ENCODE measurements at places on chromosomes 12 and 14. TPM values are rescaled to one million over a fixed set of nuclear protein-coding genes. Genes with fewer than 3 reads are reported as not detected.

DNA sequence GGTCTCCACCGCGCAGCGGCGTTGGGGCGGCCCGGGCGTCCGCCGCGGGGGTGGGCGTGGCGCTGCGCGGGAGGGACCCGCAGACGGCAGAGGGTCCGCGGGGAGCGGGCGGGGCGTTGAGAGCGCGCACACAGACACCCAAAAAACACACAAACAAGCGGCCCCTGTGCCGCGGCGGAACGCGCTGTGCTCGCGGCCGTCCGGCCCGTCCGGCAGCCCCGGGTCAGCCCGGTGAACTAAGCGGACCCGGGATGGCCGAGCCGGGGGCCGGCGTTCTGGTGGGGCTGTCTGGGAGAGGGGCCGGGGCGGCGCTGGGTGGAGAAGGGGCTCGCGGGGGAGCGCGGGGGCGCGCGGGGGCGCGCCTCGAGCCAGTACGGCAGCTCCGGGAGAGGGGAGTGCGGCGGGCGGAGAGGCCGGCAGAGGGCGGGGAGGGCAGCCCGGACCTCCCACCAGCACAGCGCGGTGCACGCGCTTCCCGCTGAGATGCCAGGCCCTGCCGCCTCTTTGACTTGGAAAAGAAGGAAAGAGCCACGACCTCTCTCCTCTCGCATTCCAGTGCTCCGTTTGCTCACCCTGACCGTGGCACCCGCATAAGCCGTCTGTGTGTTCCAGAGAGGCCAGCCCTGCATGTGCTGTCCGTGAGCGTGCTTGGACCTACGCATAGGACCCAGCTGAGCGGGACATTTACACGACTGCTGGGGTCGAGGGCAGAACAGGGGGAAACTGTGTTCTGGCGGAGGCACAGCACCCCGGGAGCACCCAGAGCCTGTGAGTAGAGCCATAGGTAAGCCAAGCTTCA, 10.3 kb downstream of the SLC6A12 start:
- no peak for DNase-seq

DNA sequence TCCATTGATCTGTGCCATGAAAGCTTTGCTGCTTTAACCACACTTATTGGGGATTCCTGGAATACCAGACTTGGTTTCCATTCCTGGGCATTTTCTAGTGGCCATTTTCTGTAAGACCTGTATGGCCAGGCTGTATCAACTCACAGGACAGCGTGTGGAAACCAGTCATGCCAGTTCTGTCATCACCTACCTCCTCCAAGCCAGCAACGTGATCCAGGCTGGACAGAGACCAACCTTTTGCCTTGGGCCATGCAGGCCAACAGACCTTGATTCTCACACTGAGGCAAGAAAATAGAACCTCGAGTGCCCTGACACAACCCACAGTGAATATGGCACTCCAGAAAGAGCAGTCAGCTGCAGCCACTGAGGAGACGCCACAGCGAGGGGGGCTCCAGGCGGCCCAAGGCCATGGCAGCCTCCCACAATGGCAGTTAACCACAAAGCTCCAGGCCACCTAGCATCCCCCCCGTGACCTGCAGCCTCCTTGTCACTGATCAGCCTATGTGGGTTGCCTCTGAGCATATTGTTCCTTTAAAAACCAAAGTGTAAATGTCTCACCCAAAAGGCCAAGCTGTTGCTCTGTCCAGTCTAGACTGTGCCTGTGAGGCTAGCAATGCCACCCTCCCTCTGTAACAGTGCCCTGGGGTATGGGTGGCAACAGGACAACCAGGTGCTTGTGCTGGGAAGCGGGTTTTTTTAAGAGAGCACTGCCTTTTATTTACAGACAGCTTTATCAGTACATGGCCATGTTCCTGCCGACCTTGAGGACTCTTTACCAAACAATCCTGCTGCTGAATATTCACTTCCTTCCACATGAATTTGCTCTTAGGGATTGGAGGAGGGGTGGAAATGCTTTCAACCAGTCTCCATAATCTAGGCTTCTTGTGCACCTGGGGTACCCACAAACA, 168.7 kb upstream of the HIF1A start:
- DNase-seq: no peak

DNA sequence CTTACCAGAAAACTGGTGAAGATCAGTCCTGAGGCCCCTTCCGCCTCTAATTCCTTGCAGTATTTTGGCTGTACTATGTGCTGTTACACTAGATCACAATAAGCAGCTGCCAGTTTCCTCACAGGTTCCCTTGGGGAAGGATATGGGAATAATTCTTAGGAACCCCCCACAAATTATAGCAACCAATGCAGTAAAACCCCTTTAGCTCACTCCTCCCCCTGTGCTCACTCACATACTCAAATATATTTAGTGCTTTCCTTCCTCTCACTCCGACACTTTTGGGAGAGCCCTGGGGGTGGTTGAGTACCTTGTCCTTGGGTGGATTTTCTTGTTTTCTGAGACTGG, 162.7 kb downstream of the ETV6 start:
- DNase-seq: no peak

- no peak for DNase-seq
Measured at GRCh38 chr12:29160230-29160629, 11.2 kb downstream of the FAR2 start.

- DNase-seq: no peak
Measured at GRCh38 chr12:68439368-68440045, 107.3 kb upstream of the MDM1 start.

DNA sequence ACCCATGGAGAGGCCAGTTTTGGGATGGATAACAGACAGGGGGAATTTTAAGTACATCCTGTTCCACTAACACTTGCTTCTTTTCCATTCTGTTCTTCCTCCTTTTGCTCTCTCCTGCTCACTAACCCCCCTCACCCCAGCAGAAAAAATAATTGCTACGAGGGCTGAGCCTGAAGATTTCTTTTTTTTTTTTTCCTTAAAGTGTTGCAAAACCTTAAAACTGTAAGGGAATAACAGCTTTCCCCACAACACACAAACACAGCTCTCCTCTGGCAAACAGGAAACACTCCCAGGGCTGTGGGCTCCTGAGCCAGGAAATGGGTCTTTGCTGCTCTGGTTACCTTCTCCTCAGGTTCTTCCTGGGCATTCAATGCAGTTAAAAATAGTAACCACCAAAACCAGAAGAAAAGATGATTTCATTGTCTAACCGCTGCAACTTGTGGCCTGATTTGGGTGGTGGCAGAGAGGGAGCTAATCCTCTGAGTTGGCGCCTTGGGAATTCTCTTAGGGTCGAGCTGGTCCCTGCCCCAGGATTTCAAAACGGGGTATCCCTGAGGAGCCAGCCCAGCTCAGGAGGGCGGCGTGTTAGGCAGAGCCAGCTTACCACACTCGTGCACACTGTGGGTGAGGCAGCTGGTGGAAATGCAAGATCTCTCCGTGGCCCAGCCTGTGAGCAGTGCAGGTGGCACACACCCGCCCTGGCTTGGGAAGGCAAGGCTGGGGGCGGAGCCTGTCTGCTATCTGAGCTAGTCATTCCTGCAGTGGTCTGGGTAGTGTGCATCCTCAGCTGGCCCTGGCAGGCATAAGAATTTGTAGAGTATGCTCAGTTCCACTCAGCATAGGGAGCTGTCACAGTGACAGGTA, 17.1 kb upstream of the EMP1 start:
- DNase-seq: no peak

- DNase-seq: no peak
Measured at GRCh38 chr14:76729953-76730505, 31.2 kb upstream of the VASH1 start.

GRCh38 chr14:76829650-76830421, 3.6 kb downstream of the LRRC74A start:
- DNase-seq: no peak

DNA sequence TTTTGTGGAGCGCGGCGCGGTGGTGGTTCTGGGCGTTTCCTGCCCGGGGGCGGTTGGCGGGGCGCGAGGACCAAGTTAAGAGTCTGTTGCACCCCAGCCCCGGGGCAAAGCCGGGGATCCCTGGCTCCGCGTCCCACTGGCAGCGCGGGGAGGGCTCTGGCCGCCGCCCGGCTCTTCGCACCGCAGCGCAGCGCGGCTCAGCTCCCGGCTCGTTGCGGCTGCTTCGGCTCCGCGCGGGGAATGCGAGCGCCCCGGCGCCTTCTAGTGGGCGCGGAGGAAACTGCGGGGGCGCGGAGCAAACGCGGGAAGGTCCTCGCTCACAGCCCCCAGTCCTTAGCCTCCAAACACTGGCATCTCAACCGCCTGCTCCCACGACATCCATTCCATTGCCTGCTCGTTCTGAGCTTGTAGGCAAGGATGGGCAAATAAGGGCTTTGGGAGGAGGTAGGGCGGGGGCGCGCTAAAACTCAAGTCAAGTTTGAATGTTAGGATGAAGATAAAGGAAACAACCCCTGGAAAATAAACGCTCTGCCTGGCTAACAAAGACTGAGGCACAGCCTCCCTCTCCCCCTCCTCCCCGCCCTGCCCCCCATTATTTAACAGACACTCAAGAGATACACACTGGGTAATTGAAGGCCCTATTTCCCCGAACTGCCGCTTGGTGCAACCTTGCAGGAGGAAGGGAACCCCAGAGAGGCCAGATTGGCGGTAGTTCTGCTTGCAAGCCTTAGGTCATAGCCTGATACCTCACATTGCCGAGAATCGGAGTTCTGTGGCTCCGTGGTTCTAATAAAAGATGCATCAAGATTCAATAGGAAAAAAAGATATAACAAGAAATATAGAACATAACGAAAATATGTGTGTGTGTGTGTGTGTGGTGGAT, at the start of gene B4GALNT1:
Gene B4GALNT1 (minus strand): TSS at position 244 of the 883 bp plus-strand sequence. CDS start 1,069 bp downstream, outside the sequence.
- no peak for DNase-seq

- no peak for DNase-seq
Measured at GRCh38 chr14:56122301-56122700, 4.1 kb downstream of the PELI2 start.

- no peak for DNase-seq
Measured at GRCh38 chr12:89649820-89650219, 58.8 kb downstream of the ATP2B1 start.

DNA sequence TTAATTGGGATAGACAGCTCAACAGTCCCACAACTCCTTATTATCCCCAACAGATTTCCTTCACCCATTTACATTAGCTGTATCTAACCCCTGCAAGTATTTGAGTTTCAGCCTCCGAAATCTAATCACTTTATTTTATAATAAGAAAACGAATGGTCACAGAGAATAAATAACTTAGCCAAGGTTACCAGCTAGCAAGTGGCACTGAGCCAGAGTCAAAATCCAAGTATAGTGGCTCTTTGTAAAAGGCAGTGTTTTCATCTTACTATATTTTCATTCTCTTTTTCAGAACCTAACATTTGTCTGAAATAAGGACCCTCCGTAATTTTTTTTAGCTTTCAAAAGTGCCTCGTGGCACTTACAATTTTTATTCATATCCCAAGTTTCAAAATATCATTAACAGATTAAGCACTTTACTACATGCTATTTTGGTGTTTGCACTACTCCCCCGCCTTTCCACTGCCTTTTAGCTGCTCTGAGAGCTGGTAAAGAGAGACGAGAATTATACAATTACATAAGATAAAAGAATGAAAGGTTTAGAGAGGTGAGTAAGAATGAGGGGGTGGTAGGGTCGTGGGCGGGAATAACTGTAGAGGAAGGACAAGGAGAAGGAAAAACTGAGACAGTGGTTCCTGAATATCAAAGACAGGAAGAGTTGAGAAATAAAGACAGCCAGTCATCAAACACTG, 3.7 kb upstream of the USP15 start:
- no peak for DNase-seq

GRCh38 chr12:75954041-75954440, 77.5 kb downstream of the PHLDA1 start:
- DNase-seq: no peak

- DNase-seq: no peak
Measured at GRCh38 chr14:71486279-71486678, 445.9 kb upstream of the RGS6 start.

GRCh38 chr12:87120440-87120839, 864.2 kb upstream of the MGAT4C start:
- no peak for DNase-seq

- no peak for DNase-seq
Measured at GRCh38 chr12:12786351-12786705, 869 bp downstream of the APOLD1 start.

GRCh38 chr14:46054526-46054925, 597.1 kb downstream of the RPL10L start:
- DNase-seq: no peak

GRCh38 chr12:21614506-21614905, 9.9 kb upstream of the GYS2 start:
- DNase-seq: no peak

DNA sequence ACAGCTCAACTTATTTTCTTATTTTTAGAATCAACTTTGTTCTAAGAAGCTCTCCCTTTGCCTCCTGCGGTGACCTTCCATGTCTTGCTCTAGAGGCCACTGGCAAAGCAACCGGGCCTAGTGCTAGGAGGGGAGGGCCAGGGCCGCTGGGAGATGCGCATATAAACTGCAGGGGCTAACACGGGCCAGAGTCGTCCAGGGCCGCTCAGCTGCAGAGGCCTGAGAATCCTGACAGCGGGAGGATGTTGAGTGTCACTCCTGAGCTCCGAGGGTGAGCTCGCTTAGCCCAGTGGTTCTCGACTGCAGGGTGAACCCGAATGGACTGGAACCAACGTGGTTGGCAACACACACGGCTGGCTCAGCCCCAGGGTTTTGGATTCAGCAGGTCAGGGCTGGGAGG, 6.5 kb upstream of the PIWIL1 start:
- DNase-seq: no peak

- DNase-seq: no peak
Measured at GRCh38 chr12:6424866-6425265, 19.9 kb upstream of the CD27 start.

DNA sequence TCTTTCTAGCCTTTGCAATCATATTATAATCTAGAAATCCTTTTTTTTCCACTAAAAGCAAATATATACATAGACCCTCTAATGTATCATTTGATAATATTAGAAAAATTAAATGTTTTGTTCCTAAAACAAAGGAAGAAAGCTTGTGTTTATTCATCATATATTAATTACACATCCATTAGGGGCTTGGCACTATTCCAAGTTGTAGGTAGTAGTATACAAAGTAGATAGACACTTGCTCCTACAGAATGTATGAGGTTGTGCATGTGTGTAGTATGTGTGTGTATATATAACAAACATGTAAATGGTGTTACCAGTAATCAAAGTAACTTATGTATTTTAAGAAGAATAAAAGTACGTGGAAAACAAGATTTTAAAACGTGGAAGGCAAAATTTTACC, 15.0 kb upstream of the KCNMB4 start:
- DNase-seq: no peak

DNA sequence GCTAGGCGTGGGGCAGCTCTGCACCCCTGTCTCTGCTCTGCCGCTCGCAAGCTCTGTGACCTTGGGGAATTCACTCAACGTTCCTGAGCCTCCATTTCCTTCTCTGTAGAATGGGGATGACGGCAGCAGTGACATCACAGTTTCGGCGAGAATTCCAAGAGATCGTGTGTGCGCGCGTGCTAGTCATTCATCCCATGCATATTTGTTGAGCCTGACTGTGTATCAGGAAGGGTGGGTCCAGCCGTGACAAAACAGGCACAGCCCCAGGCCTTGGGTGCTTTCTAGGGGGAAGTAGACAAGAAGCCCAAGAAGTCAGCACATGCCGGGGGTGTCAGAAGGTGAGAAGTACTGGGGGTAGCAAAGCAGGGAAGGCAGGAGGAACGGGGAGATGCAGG, 145.6 kb upstream of the NCOR2 start:
- DNase-seq: no peak

Gene KRT79
- polyA plus RNA-seq: not detected

Gene RFLNA
- polyA plus RNA-seq: 10.8 TPM

Gene OR10G2
- polyA plus RNA-seq: not detected

Gene MYRFL
- 1.8 TPM for polyA plus RNA-seq

Gene TSPAN19
- 0.75 TPM for polyA plus RNA-seq

Gene EFCAB11
- polyA plus RNA-seq: 20.7 TPM

Gene CHD8
- polyA plus RNA-seq: 61.6 TPM

Gene LMO3
- 3.1 TPM for polyA plus RNA-seq

Gene KRT2
- not detected for polyA plus RNA-seq

Gene ADAM21
- 0.42 TPM for polyA plus RNA-seq

Gene ERO1A
- polyA plus RNA-seq: 23.5 TPM
